Activated gamma-delta T cell (primary cell): ENCODE measurements at places on chromosomes 12 and 14.

GRCh38 chr14:104361101-104361591, 218.4 kb upstream of the C14orf180 start:
- no peak for DNase-seq

- no peak for DNase-seq
These were observed 167.5 kb downstream of the MDGA2 start for GRCh38 chr14:47507861-47508260.

GRCh38 chr12:125988545-125988944, 923.3 kb downstream of the AACS start:
- no peak for DNase-seq

GRCh38 chr14:68638141-68638999, 154.5 kb downstream of the ZFP36L1 start:
- DNase-seq = no peak

DNA sequence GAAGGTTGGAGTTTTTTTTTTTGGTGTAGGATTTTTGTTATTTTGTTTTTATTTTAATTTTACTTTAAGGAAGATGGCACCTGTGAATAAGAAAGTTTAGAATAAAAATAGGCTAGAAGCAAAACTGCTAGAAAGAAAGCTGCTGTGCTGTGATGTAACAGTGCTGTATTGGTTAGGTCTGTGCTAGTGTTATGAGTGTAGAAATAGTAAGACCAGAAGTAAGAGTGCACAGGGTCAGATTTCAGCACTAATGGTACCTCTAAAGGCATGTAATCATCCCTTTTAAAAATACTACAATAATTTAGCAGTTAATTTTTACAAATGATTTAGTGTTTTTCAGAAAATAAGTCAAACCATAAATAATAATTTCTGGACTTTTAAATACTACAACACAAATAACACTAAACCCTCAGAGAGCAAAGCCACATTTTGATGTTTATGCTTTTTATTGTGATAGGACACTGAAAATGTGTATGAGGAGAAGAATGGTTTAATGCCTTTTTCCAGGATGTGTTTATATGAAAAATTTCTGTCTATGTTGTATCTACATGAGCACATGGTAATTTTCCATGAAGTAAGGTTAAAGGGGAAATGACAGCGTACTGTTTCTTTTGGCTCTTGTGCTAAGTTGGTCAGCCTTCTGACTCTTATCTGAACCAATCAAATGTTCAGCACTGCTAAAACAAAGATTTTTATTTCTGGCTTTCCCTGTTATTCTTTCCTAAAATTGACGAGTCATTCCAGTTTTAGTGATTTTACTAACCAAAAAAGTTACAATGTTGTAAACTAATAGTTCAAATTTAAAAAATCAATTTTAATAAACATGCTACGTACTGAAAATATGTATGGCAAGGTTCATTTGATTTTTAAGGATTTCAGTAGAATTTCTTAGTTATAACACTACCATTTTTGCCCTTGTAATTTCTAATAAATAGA, 96.1 kb downstream of the PPHLN1 start:
- no peak for DNase-seq

DNA sequence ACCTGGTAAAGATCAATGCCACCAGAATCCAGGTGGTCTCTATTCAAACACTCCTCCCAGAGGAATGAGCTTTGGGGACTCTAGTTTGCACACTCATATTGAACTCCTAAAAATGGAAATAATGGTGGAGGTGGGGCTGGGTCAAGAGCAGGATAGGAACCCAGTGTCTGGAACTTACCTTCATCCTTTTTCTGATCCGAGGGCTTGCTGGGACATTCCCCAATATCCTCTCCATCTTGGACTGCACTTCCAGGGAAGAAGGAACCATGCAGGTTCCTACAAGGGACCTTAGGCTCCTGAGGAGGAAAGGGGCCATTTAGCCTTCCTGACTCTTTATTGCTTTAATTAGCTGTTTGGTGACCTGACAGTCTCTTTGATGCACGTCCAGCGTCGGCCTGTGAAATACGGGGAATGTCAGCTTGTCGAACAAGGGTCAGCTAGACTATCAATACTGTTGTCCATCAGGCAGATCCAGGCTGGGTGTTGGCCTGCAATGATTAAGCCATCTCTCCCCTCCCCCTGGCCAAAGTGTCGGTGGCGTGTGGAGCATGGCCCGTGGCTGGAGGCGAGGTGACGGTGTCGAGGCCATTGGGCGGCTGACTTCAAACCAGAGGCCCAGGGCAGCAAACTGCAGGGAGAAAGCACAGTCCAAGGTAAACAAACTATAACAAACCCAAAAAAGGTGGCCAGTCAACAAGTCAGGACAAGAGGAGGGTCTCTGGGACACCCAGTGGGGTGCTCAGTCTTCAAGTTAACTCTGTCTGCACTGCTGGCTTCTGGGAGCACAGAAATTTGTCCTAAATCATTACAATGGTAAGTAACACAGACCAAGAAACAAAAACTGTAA, 405.2 kb upstream of the TBX3 start:
- no peak for DNase-seq

- DNase-seq = no peak
These were observed 249.7 kb downstream of the FOXG1 start for GRCh38 chr14:29016050-29016900.

DNA sequence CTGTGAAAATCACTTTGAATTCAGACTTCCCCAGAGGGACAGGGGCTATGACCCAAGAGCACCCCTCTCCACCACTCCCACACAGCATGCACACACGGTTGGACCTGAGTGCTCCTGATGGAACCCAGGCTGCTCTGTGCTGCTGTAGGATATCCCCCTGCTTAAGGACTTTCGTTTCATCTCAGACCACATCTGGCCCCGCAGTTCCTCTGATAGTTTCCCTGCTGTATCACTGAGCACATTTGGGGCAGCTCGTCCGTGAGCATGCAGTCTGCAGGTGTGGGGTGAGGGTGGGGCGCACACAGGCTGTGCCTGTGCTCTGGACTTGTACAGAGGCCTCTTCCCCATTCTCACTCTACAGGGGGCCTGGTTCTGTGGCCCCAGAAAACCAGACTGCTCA, 345.2 kb upstream of the FKBP4 start:
- no peak for DNase-seq

DNA sequence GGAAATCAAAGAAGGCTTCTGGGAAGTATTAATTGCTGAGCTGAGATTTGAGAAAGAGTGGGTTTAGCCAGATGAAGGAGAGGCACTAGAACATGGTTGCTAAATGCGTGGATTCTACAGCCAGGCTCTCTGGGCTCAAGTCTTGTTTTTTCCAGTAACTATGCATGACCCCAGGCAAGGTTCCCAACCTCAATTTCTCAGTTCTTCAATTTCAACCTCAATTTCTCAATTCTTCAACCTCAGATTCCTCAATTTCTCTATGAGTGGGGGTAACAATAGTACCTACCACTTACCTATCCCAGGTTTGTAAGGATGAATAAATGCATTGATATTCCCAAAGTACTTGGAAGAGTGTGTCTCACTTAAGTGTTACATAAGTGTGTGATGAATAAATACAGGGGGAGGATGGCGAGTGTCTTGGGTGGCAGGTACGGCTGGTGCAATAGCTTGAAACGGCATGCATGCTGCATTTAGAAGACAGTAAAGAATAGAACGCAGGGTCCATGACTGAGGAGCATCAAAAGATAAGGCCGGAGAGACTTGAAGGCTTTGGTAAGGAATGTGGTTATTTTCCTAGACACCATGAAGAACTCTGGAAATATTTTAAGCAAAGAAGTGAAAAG, 149.1 kb upstream of the ATP2B1 start:
- DNase-seq = no peak

DNA sequence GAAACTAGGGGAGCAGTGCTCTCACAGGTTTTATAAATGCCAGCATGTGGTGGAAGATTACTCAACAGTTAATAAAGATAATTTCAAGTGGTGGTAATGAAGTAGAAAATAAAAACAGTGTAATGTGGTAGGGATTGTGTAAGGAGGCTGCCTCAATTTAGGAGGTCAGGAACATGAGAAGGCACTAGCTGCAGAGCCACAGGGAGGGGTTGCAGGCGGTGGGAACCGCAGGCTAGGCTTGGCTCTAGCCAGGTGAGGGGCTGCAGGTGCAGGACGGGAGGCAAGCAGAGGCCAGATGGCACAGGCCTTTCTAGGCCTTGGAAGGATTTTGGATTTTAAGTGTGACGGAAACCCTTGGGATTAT, 768 bp downstream of the METTL25 start:
- no peak for DNase-seq

GRCh38 chr12:11576104-11576503, 73.4 kb upstream of the ETV6 start:
- no peak for DNase-seq

GRCh38 chr14:74720526-74720925, 7.6 kb downstream of the FCF1 start:
- no peak for DNase-seq

- no peak for DNase-seq
These were observed 413.8 kb upstream of the SOX5 start for GRCh38 chr12:24363177-24363754.

DNA sequence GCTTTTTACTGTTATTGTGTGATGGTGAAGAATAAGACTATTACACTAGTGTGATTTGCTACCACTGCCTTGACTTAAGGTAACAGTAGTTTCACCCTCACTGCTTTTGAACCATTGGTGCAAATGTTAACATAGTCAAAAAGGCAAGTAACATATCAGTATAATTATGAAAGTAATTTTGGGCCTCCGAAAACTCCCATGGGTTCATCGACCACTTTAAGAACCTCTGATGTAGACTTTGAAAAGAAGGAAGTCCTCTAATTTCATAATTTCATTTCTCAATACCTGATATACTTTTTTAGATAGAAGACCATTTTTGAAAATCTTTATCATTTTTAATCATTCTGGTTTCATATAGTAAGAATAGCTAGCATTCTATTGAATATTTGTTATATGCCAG, 57.7 kb downstream of the ETNK1 start:
- DNase-seq = no peak
